ENCODE measurements at places on chromosomes 13 and 19.
A peak's percentile ranks its signal among the peaks of the same experiment; 100 is the strongest.

GRCh38 chr13:46197299-46198048 is 14.3 kb upstream of the LRRC63 start:
- no peak for DNase-seq

DNA sequence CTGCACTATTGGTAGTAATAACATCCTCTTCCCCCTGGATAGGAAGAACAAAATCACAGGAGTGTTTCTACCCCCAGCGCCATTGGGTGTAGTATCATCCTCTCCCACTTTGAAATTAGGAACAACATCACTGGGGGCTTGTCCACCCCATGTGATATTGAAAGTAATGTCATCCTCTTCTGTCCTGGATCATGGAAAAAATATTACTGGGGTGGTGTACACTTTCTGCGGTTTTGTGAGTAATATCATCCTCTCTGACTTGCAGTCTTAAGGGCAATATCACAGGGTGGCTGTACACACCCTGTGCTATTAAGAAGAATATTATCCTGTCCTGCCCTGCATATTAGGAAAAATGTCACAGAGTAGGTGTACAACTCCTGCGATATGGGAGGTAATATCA is 4.9 kb upstream of the RGCC start:
- DNase-seq: no peak

DNA sequence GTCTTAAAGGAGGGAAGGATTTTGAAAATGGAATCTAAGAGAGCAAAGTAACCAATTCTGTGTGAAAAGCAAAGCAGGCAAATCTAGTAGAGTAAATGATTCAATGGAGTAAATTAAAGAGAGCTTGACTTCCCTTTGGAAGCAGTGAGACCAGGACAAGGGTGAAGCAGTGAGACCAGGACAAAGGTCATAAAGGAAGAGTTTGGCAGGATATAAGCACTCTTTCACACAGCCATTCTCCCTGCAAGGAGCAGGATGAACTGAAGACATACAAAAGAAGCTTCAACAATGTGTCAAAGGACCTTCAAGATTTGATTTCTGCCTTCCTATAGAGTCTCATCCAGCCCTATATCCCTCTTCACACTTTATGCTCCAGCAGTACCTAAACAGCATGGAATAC is 123.8 kb downstream of the ENOX1 start:
- DNase-seq: no peak

DNA sequence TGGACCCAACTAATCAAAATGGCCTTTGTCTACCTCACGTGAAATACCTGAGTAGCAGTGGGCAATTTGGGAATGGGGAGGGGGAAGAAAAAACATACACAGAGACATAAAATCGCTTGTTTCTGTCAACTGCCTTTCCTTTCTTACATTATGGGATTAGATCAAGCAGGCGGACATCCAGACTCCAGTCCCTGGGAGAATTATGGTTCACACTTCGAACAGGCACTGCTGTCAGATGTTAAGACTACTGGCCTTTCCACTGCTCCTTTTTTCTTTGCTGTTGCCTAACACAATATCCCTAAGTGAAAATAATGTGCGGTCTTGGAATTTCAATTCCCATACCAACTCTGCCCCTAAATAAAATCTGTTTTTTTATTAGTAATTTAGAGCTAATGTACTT is 1719.7 kb upstream of the SLC10A2 start:
- DNase-seq: no peak

- no peak for DNase-seq
These were observed 11.7 kb upstream of the ACTN4 start for GRCh38 chr19:38635483-38636399.

DNA sequence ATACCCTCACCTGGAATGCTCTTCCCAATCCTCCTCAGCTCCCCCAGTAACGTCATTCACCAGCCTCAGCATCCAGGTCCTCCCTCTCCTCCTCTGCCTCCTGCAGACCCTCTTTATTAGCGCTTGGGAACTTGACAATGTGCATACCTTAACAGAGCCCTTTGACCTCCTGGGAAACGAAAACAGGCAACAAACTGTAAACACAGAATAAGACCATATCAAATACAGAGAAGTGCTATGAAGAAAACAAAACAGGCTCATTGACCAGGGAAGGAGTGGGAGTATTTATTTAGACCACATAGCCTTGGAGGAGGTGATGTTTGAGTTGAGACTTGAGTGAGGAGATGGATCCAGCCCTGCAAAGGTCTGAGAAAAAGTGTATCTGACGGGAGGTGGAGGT is 107.9 kb upstream of the SLC7A1 start:
- no peak for DNase-seq

- DNase-seq: peak; percentile 36
These were observed 19.4 kb downstream of the CEACAM21 start for GRCh38 chr19:41595258-41595889.

GRCh38 chr19:30286378-30286777 is 85.8 kb upstream of the ZNF536 start:
- DNase-seq: no peak

All from Panc1 (cell line).